ENCODE measurements at places on chromosomes 7 and 10.

- no peak for DNase-seq
These were observed 75.9 kb upstream of the MAGI2 start for GRCh38 chr7:79529214-79529880.

DNA sequence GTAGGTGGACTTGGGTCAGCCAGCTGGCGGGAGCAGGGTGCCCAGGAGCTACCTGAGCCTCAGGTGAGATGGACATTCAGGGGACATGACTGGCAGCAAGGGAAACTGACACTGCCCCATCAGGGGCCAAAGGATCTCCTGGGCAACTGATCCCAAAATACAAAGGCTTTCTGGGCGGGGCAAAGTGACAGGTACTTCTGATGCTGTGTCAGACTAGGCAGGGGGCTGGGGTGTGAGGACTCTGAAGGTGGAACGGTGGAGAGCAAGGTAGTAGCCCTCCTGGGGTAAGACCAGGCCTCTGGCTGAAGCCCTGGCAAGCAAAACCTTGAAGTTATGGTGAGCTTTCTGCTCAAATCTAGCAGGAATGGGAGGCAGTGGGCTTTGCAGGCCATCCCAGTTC is 4.4 kb downstream of the OPN4 start:
- DNase-seq, result no peak

GRCh38 chr7:17131060-17131345 is 167.4 kb upstream of the AHR start:
- no peak for DNase-seq

DNA sequence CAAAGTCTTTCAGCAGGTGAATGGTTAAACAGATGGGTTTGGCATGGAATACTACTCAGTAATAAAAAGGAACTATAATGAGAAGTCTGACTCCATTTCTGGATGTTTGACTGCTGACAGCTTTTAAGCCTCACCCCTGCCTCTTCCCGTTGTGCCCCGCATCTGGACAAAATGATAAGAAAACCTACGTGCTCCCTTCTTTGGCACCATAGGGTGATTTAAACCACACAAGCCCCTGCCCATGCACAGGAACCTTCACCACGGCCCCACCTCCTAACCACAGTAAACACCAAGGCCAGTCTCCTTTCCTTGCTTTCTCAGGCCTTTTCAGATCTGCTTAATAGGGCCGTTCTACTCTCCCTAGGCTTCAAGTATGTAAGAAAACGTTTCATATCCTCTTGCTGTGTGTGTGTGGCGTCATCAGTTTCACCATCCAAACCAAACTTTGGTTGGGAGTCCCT is 47.1 kb upstream of the UBN2 start:
- no peak for DNase-seq

DNA sequence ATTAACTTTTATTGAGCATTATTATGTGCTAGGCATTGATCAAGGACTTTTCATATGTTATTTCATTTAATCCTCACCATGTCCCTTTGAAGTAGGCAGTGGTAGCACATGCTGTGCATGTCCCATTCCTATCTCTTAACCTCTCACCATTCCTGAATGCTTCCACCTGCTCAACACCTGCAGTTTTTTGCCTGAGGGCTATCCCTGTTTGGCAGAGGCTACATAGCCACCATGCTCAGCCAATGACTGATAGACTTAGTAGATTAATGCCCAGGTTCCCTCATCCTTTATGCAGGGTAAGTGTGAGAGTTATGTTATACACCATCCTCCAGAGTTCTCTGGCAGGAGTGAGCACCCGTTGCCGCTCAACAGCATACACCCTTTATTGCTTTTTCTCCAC is 387.8 kb downstream of the BBS9 start:
- no peak for DNase-seq

DNA sequence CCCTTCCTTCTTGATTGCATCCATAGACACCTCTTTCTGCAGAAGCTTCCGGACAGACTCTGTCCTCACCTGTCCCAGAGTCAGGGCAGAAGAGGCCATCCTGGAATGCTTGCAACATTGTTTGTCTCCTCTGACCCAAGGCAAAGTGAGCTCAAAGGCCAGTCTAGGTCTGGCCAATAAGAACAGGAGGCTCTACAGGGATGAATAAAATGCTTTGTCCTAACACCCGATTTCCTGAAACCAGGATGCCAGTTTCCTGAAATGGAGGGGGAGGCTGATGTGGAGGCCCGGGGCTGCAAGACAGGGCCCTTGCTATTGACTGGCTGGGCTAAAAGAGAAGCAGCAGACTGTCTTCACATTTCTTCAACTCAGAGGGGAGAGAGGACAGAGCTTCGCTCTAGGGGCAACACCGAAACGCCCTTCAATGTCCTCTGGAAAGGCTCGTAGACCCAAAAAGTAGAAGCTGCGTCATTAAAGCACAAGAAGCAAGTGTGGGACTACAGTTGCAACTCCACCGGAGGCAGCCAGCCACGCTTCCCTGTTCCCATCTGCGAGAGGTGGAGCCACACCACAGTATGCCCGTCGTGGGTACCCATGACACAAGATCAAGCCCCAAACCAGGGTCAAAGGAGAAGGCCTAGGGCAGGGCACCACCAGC is 29.1 kb upstream of the NDST2 start:
- no peak for DNase-seq

DNA sequence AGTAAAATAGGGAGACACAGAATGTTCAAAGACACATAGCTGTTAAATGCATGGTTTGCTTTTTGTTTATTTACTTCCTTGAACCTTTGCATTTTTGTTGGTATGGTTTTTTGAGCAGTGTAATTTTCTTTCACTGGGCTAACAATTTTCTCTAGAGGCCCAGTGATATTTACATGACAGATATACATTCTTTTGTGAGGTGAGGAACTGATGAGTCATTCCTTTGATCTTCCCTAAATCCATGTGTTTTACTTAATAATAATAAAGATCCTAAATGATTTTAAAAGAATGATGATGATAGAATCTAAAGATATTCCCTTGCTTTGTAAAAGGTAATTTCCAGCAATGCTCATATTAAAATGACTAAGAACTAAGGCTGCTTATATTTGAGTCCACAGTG is 188.5 kb upstream of the ANK3 start:
- DNase-seq, result no peak

- no peak for DNase-seq
These were observed 164.5 kb upstream of the PRSS1 start for GRCh38 chr7:142584765-142585164.

All from right cardiac atrium (tissue), 5 donors.